NCI-H748 treated with DMSO at 0.1 percent for 48 hours (cell line): ENCODE measurements at places on chromosomes 7 and 10.

- DNase-seq, result no peak
Observed at GRCh38 chr10:111075577-111076185, 1.1 kb upstream of the ADRA2A start.

DNA sequence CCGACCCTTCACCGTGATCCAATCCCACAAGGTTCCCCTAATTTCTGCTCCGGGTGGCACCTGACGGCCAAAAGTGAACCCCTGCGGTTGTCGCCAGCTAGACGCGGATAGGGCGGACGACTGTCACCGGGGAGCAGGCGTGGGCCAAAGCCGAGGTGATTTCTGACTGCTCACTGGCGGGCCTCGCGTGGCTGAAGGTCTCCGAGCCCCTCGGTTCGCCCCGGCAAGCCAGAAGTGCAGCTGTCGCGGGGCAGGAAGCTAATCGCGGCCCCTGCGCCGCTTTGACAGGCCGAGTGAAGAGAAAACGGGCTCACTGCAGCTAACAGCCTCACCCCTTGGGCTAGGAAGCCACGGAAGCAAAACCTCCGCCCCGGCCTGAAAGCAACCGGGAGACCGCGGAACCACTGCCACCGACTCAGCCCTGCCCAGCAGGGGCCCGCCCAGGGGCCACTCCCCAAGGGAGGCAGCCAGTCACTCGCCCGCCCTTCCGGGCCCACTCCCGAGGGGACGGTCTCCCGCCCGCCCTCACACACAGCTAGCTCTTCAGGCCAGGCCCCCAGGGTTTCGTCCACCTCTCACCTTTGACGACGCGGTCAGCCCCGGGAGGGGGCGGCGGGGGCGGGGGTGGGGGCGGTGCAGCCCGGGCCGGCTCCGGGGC, 469 bp downstream of the PPP3CB start:
- peak; percentile 50 for DNase-seq

DNA sequence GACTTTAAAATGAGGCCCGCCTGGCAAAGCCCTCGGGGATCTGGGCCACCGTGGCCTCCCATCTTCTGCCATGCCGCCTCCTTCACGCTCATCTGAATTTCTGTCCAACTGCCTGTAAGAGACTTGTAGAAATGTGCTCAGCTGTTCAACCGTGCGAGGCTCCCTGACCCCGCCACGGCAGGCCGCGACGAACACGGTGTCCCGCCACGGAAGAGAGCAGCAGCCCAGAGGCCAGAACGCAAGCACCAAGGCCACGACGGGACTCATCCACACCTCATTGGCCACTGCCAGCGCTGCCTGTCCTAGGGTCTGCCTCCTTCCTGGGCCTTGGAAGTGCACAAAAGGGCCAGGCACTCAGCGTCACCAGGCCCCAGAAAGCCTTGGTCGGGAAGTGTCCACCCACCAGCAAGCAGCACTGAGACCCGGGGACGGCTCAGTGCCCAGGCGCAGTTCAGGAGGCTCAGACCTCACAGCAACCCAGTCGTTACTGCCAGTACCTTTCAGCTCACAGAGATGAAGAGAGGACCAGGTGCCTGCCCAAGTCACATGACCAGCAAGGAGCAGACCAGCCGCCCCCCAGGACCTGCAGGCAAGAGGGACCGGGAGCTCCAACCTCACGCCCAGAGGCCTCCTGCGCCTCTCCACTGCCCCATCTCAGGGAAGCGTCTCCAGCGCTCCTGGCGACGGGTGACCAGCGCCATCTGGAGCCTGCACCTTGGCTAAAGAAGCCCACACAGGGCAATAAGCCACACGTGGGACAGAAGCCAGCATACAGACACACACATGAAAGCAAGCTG, 85.9 kb downstream of the MAD1L1 start:
- DNase-seq, result no peak

DNA sequence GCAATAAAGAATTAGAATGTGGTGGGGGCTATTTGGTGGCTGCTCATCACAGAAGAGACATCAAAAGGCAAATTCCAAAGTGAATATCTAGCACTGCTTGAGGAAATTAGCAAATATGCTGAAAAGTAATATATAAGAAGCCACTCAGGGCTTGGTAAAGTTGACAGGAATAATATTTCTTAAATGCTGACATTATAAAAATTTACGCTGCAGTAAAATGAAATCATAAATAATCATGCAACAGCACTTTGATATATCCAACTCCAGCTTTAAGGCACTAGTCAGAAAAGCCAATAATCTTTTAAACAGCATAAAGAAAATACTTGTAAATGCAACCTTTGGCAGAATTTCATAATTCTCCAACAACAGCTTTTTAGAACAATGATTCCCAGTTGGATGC, 36.9 kb downstream of the DNAJC12 start:
- no peak for DNase-seq

GRCh38 chr7:128437426-128438332, 18.0 kb upstream of the HILPDA start:
- DNase-seq, result no peak

DNA sequence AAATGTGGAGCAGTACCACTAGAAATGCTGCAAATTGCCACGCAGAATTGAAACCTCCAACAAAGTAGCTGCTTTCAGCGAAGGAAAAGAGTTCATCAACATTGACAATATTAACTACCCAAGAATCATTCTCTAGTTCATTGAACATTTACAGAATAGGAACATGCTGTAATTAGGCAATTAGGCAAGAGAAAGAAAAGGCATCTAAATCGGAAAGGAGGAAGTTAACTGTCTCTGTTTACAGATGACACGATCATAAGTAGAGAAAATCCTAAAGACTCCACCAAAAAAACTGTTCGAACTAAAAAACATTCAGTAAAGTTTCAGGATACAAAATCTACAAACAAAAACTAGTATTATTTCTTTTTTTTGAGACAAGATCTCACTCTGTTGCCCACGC, 8.9 kb upstream of the PKD1L1 start:
- DNase-seq, result no peak
